ENCODE measurements at places on chromosomes 1 and 21.

DNA sequence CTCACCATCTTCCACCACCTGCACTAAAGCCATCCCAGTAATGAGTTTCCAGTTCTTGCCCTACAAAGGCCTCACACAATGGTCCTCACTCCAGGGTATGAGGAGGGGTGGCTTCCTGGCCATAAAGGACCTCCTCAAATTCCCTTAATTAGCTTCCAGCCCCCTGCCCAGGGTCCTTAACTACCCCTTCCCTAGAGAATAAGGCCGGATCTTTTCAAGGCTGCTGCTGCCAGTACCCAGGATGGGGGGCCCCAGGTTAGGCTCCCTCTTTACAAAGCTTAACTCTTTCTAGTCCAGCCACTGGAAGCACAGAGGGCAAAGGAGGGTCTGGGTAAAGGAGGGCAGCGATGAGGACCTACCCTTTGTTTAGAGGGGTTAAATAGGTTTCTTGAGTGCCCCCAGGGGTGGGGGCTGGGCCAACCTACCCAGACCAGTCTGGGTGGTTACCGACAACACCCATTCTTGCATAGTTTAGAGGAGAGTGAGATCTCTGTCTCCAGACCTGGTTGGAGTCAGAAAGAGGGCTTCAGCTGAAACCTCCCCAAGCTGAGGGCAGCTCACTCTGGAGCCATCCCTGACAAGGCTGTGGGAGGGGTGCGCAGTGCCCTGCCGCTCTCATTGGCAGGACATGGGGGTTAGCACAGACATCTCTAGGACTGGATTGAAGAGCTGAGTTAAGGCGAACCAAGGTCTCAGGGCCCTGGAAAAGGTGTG lies 7.1 kb downstream of the BLACAT1 start:
- DNase-seq, result no peak

DNA sequence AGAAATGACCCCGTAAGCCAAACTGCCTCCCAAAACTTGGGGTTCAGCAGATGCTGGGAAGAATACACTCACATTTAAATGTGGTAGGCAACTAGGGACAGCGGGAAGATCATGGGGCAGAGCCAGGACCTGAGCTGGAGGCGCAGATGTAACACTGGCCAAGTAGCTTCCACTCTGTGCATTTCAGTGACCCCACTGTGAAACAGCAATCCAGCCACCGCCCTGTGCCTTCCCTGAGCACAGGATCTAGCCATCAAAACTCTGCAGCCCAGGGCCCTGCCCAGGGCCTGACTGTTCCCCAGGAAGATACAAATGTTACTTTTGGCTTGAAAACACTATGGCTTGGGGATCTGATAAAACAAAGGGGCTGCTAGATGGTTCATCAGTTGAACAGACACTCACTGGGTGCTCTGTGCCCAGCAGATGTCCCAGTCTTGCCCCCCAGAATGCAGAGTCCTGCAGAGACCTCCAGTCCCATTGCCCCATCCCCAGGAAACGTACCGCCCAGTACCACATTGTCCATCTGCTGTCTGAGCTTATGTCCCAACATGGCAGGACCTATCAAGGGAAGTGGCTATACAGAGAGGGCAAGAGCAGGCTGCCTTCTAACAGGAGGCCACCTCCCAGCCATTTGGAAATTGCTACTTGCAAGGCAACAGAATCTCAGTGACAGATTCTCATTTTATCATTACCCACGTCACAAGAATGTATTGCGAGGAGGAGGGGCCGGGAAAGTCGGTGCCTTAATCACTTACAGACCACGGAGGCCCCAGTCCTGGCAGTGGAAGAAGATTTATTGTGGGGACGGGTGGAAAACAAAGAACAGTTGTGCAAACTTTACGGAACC lies 124.0 kb downstream of the DMRTB1 start:
- DNase-seq, result no peak

DNA sequence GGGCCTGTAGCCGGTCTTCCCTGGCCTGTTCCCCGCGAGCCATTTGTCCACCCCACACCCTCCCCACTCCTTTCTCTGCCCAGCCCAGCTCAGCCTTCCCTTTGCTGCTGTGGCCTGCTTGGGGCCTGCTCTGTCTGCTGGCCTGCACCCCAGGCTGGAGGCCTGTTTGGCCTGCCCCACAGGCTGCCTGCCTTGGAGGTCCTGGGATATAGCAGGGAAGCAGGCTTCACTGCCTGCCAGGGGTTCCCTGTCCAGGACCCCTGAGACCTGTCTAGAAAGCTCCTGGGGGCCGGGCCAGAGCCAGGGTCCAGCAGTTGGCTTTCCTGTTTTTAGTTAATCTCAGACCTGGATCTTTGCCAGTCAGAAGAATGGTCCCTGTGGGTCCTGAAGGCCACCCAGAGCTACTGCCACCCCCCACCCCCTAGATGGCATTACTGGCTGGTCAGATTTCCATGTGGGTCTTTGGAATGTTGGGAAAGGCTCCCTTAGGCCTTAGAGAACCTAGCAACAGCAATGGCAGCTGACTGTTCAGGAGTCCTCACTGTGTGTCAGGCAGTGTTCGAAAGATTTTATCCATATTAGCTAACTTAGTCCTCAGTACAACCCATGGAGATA lies 7.7 kb downstream of the ZNF362 start:
- DNase-seq, result no peak

- no peak for DNase-seq
These were observed 77.5 kb upstream of the ACTRT2 start for GRCh38 chr1:2943686-2944260.

- no peak for DNase-seq
These were observed 284.6 kb downstream of the PTBP2 start for GRCh38 chr1:97006044-97006661.

DNA sequence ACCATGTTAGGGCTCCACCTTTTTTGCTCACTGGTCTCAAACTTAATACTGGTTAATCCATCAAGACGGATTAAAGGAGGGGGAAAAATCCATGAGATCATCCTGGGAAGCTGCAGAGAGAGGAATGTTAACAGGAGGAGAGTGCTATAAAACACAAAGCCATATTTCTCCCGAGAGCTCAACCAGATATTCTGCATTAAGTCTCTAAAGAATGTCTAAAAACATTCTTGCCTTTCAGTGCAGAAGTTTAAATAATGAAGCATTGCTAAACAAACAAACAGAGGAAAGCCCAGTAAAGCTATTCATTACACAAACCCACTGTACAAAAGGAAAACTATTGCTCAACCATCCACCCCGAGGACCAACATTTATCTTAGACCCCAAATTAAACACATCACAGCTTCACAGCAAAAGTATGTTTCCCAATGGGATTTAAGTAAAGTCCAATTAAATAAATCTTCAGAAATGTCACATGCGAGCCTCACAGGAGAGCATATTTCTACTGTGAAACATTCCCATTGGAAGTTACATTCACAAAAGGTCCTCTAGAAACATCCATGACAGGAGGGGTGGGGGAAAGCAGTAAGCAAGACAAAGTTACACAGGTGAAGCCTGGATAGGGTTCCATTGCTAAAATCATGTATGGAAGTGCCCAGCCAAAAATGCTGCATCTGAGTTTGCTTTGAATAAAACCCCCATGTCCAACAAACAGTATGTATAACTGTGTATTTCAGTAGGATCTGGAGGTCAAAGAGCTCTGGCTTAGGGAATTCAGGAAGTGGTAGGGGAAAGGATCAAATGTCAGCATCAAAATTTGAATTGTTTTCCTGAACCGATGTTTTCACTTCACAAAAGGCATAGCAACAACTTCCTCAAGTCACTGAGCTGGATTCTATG lies 23.3 kb downstream of the DUSP10 start:
- DNase-seq, result no peak

DNA sequence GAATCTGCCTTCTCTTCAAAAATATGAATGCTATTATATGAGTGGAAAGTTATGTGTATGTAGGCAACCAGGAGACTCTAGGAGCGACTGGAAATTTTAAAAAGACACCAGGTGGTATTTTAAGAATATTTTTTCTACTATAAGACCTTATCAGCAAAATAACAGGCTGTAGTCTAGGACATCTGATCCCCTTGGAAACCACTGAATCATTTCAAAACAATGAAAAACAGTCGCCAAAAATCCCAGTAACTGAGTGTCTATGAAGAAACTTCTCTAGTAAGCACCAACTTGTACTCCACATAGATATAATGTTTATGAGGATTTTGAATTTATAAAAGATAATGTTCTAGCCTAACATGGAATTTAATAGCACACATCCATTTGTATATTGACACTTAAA lies 358.5 kb downstream of the GPATCH2 start:
- DNase-seq, result no peak

DNA sequence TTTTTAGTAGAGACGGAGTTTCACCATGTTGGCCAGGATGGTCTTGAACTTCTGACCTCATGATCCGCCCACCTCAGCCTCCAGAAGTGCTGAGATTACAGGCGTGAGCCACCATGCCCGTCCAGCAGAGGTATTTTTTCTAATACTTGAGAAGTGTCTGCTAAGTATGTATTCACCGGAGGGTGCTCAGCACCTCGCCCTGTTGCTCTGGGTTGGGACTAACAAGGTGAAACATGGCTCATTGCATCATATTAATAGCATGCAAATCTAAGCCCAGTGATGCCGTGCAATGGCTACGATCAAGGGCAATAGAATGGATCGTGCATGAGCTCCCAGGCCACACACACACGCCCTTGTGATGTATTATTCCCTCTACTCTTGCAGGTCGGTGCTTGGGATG lies 68.7 kb downstream of the PDE9A start:
- DNase-seq, result no peak

GRCh38 chr1:26618561-26618960 lies 77.3 kb upstream of the ARID1A start:
- DNase-seq, result no peak

DNA sequence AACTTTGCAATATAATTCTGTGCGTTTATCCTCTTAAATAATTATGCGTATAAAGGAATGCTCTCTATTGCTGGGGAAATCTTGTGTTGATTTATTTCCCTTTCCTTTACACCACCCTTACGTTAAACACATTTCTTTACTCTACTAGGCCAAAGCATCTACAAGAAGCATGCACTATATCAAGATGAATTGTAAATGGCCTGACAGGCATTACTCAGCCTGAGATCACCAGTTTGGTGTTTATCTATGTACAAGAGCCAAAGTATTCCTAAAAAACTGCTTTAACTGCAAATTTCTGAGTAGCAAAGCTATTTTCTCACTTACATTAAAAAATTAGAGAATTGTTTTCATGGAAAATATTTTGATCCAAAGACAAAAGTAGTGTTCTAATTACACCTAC lies 114.8 kb downstream of the TYW3 start:
- no peak for DNase-seq

DNA sequence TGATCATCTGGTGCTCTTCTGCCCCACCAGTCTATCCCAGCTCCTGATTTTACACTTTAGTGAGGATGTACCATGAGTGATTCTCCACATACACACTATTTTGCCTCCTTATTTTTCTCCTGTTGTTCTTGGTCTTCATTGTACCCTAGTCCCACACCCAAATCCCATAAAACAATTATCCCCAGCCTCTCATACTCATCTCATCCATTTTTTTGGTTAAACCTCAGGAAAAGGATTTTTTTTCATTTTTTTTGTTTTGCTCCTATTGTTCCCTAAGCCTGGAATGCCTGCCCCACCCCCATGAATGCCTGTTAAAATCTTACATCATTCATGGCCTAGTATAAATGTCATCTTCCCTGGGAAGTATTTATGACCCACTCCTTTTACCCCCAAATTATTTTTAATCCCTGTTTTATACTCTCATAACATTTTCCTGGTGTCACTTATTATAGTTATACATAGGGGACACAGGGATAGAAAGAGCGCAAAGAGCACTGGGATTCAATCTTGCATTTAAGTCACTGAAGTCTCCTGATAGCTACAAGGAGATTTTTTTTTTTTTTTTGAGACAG lies 4.9 kb upstream of the LINGO4 start:
- no peak for DNase-seq

DNA sequence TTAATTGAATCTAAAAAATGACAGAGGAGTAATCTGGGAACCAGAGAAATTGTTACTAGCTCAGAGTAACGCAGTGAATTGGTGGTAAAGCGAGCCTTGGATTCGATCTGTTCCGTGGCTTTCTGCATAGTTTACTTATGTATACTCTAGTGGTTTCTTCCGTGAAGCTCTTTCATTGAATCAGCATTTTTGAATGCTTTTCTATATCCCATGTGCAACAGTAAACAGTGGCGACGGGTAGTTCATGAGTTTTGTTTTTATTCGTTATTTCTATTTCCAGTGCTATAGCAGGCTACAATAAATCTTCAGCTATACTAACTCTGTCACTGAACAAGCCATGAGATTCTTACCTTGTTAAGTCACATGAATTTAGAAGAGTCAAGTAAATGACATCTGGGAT lies 14.5 kb upstream of the MAP3K7CL start:
- DNase-seq, result no peak

DNA sequence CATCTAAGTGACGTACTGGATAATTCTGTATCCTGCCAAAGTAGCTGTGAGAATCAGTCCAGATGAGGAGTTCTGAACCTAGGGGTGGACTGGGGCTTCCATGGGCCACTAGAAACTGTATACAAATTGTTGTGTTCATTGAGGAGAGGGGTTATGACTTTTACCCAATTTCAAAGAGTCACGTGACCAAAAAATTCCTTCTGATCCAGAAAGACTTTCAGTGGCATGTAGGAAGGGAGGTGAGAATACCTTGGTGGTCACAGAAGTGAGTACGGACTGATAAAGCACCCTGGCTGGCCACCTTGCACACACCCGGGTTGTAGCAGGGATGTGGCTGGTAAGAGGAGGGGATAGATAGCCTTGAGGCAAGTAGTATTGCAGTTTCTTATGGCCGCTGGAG lies 60.4 kb downstream of the BCAR3 start:
- DNase-seq, result no peak

- DNase-seq, result no peak
These were observed 80.8 kb downstream of the PIK3CD start for GRCh38 chr1:9732123-9732971.

DNA sequence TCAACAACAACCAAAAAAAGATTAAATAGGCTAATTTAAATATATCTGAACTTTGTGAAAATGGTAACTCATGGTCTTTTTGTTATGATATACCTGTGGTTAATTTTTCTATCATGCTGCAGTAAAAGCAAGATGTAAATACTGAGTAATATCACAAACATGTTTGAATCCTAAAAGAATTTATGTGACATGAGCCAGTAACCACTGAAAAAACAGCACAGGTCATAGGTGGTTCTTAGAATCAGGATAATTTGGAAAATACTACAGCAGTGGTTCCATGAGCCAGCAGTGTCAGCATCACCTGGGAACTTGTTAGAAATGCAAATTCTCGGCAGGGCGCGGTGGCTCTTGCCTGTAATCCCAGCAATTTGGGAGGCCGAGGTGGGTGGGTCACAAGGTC lies 4.1 kb downstream of the ATP5IF1 start:
- no peak for DNase-seq

DNA sequence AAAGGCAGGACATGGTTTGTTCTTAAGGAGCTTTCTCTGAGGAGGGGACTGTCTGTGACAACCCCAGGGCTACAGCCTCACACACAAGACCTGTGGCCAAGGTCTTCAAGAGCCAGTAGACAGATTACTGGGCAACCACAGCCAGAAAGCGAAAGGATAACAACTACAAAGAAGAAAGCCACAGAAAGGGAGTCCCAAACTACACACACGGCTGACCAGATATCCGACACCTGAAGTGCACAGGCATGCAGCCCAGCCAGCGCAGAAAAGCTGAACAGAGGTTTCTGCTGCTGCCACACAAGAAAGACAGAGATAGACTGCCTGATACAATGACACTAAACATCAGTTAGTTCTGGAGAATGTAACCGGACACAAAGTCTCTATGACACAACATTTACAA lies 21.4 kb upstream of the NADK start:
- DNase-seq, result no peak

GRCh38 chr1:38735651-38736161 lies 123.9 kb downstream of the RRAGC start:
- DNase-seq, result no peak
